ENCODE measurements at places on chromosomes 1 and 21.

DNA sequence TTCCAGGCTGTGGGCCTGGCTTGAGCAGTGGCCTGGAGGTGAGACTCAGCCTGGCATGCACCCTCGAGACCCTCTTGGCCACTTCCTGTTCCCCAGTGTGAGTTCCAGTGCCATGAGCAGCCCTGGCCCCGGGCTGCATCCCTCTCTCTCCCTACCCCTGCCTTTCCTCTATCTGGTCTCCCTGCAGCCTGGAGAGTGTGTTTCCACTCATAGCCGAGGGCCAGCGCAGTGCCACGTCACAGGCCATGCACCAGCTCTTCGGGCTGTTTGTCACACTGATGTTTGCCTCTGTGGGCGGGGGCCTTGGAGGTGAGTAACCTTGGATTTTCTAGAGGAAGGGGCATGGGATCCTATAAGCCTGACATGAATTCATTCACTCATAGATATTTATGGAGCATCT, 13.6 kb downstream of the RHBG start:
- DNase-seq: no peak

GRCh38 chr1:169884634-169885033, 9.1 kb downstream of the SCYL3 start:
- no peak for DNase-seq

DNA sequence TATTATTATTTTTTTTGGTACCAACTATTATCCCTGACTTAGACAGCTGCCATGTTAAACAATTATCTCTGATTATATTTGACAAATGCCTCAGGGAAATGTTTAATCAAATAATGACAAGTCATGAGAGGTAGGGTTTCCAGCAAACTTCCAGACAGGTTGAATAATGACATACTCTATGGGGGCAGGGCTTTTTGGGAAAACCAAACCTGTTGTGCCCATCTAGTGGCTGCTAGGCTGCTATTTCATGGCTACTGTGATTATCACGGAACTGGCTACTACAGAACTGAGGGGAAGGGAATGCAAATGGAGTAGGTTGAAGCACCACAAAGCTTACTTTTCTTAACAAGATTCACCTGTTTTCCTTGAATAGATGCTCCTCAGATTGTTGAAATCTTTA, 77.6 kb downstream of the DUSP10 start:
- DNase-seq: no peak

DNA sequence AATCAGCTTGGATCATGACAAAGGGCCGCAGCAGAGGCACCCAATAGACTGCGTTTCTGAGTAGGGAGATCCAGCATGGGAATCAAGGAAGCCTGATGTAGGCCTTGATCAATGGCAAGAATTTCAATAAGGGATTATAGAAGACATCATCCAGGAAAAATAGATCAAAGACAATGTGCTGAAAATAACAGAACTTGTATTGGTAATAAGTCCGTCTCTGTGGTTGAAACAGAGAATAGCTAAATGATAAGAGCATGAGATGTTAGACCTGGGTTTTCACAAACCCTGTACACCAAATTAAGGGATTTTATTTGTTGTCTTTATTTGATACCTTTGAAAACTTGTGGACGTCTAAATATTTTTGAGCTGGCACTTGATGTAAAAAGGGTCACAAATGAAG, 228.0 kb upstream of the SGIP1 start:
- no peak for DNase-seq

GRCh38 chr1:229716704-229717103, 90.7 kb downstream of the URB2 start:
- no peak for DNase-seq
